ENCODE measurements at places on chromosomes 7 and 10.
A peak's percentile ranks its signal among the peaks of the same experiment; 100 is the strongest.

GRCh38 chr7:159198016-159198724, 53.5 kb upstream of the VIPR2 start:
- DNase-seq = no peak

DNA sequence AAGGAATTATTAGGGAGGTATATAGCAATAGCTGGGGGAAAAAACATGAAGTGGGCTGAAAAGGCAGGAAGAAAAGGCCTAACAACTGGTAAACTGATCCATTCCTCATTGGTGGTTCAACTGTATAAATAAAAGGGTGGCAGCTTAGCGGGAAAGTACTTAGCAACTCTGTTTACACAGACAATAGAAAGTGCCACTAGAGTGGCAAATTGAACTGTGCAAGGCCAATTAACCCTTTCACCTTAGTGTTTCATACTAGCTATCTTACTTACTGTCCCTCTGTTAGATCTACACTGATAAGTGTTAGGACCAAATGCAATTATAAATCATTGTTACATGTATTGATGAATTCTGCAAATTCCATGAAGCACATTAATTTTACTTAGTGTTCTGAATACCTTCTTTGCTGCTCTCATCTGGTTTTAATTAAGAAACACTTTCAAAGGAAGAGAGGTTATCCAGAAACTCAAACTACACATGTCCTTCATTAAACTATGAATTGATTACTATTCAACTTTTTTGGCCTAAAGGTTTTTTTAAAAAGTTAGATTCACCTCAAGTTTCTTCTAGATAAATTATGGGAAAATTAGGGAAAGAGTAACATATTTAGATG, 28.0 kb downstream of the DNAJC1 start:
- DNase-seq = peak; percentile 83

- peak; percentile 58 for DNase-seq
Measured at GRCh38 chr10:77846718-77847311, 79.7 kb downstream of the DLG5 start.

DNA sequence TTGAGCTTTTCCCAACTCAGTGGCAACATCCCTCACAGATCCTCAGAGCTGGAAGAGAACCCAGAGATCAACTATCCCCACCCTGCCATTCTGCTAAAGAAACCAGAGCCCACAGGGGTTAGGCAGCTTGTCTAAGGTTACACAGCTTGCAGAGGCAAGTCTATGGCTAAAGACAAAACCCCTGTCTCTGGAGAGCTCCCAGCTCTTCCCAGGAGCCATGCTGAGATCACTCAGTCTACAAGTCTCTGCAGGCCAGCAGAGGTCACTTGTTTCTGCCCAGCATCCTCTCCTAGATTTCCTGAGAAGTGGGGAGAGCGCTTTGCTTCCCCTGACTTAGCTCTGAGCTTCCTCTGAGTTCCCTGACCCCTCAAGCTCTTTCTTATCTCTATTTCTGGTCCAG, 28.5 kb upstream of the LOXL4 start:
- DNase-seq = no peak

GRCh38 chr7:43625453-43625852, 42.5 kb downstream of the STK17A start:
- no peak for DNase-seq

DNA sequence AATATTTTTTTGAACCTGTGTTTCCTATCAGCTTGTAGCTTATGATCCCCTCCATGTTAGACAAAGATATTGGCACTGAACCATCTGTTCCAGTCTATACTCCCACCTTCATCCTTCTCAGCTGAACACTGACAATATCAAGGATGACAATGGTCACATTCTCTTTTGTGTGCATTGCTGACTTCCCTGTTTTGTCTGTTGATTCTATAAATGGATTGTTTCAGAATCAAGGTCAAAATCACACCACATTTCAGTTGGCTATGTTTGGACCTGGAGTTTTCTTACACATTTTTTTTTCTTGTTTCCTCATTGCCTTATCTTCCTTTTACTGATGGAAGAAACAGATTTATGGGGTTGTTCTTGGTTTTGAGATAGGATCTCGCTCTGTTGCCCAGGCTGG, 11.3 kb upstream of the SMURF1 start:
- DNase-seq = no peak

GRCh38 chr7:138417078-138417700, 42.9 kb upstream of the TRIM24 start:
- DNase-seq = no peak

DNA sequence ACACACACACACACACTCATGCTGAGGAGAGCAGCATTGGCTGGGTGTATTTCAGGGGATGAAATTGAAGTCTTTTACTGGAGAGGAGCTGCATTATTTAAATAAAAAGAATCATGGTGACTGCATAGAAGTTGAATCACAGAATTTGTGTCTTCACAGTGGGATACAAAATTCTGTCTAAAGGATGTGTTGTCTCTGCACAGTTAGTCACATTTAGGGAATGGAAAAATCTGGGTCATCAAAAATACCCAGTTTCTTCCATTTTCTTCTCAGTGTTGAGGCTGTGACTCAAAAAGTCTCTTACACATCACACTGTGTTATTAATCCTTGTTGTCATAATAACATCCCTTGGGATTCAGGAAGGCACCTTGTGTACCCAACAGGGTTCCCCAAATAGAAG, 10.9 kb downstream of the PAPSS2 start:
- no peak for DNase-seq

- DNase-seq = no peak
Measured at GRCh38 chr10:96919785-96920430, 87.8 kb downstream of the LCOR start.

DNA sequence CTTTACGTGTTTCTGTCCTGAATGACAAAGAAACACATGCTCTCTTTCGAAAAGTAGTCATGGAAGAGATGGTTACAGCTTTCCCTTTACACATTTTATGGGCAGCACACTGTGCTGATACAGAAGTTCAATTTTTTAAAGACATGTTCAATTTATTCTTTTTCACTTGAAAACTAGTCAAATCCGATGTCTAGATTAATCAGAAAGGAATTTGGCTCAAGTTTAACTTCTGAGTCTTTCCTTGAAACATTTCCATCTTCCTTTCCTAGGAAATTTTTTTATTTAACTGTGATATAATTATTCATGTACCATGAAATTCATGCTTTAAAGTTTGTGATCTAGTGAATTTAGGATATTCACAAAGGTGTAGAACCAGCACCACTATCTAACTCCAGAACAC, 360.1 kb downstream of the TNS3 start:
- DNase-seq = no peak

- no peak for DNase-seq
Measured at GRCh38 chr10:68047122-68047521, 28.0 kb downstream of the HERC4 start.

- DNase-seq = no peak
Measured at GRCh38 chr10:45453639-45454255, 79.7 kb downstream of the ALOX5 start.

- no peak for DNase-seq
Measured at GRCh38 chr10:1240341-1240775, 184.2 kb downstream of the WDR37 start.

DNA sequence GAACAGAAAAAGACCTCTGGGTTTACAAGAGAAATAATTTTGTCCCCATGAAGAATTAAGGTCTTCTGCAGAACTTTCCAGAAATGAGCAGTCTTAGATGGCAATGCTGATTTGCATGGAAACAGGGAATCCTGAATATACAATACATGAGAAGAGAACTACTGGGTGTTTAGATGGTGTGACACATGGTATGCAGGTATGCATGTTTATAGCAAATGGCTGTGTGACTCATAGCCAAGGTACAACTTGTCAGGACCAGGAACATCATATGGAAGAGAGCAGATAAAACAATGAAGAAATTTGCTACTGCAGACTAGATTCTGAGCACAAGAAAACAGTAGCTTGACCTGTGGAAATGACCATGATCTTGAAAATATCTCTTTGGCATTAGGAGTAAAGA, 907.8 kb downstream of the GATA3 start:
- no peak for DNase-seq

All from NCI-H1436 (cell line).